ENCODE measurements at places on chromosomes 5 and 9.

- DNase-seq: no peak
These were observed 1351.3 kb upstream of the NUDT12 start for GRCh38 chr5:104913841-104914281.

DNA sequence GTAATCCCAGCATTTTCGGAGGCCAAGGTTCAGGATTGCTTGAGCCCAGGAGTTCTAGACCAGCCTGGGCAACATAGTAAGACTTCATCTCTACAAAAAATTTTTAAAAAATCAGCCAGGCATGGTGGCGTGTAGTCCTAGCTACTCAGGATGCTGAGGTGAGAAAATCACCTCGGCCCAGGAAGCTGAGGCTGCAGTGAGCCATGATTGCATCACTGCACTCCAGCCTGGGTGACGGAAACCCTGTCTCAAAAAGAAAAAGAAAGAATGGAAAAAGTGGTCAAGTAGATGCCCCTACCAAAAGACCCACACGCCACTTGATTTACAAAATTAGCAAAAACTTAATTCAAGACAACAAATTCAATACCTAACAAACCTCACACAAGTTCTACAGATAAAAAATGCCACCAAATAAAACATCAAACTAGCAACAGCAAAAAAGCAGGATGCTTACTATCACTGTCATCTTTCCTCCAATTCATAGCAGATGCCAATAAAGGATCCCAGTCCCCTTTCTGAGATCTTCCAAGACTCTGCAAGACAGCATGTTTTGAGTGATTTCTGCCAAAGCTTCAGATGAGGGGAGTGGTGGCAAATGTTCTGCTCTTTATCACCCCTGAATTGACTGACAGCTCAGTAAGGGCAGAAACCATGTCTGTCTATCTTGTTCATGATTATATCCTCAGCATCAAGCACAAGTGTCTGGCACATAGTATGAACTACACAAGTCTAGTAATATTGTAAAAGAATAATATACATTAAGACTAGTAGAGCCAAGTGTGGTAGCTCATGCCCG is 34.2 kb upstream of the TESK1 start:
- DNase-seq: no peak

DNA sequence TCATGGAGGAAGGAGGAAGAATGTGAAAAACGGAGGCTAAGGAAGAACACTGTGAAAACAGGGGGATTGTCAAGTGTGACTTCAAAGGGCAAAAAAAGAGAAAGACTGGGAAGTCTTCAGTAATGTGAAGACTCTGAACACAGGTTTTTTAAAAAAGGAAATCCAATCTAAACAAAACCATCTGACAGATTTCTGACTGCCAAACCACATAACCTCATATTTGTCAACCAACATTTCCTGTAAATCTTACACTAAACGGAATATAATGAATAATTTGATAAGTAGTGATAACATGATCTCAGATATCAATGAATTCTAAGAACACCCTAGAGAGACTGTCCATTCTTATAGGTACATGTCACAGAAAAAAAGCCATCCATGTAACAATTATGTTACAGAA is 124.7 kb downstream of the FBN2 start:
- no peak for DNase-seq

- no peak for DNase-seq
These were observed 17.4 kb downstream of the ACSL6 start for GRCh38 chr5:131994090-131994489.

DNA sequence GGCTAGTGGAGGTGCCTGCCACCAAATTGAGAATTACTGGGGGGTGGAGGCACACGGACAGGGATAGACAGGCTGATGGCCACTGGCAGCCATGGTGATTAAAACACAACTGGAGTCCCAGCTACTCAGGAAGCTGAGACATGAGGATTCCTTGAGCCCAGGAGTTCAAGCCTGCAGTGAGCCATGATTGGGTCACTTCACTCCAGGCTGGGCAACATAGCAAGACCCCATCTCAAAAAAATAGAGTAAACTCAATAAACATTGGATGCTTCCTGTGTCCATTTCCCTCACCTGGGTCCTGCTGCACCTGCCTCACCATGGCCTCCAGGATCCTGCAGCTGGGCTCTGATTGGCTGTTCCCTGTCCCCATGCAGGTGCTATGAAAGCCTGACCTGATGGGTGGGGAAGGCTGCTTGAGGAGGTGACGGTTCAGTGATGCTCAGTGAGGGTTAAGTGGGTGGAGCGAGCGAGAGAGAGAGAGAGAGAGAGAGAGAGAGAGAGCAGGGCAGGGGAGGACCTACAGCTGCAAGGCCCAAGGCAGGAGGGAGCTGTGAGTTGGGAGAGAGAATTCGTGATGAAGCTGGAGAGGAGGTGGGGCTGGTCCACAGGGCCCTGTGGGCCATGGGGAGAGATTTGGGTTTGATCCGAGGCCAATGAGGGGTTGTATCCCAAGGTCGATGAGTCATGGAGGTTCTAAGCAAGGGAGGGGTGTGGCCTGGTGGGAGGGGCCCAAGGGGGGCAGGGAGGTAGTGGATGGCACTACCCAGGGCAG is 36.7 kb upstream of the FUBP3 start:
- DNase-seq: no peak

DNA sequence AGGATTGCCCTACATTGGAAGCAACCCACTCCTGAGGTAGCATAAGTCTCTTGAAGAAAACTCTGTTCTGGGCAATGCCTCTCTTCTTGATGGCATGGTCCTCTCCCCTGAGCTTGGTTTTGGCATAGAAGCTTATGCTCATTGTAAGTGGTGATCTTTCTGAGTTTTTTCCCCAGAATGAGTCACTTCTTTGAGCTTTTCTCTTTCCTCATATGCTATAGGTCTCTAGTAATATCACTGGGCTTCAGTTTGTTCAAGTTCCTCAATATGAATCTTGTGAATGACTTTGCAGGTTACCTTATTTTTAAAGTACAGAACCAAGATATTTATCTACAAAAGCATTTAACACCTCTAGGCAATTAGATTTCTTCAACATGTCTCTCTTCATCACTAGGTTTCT is 76.5 kb upstream of the ATG10 start:
- no peak for DNase-seq
